ENCODE measurements at places on chromosomes 16 and 17.

GRCh38 chr17:5950878-5951277 is 119.3 kb upstream of the WSCD1 start:
- DNase-seq, result no peak

GRCh38 chr17:35898283-35899070 is 18.3 kb upstream of the CCL5 start:
- no peak for DNase-seq

- no peak for DNase-seq
Observed at GRCh38 chr17:6384481-6384880, 50.4 kb downstream of the AIPL1 start.

DNA sequence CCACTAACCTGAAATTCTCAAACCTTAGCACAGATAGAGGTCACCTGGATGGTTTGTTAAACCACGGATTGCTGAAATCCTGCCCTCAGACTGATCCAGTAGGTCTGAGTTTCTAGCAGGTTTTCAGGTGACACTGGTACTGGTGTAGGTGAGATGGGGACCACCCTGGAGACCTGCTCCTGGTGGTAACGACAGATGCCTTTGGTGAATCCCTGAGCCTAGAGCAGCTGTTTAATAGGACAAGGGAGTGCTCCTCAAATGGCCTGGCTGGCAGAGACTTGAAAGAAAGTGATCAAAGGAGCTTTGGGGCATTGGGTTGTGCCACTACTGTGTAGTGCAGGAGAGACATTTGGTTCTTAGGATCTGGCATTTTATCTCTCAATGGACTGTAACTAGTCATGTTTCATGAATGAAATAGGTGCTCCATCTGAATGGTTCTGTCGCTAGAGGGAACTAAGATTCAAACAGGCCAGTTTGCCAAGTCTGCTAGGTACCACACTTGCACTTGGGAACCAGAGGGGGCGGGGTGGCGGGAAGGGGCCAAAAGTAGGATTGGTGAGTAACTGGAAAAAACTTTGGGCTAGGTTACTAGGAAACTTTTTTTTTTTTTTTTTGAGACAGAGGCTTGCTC is 2.9 kb upstream of the IFI35 start:
- no peak for DNase-seq

- no peak for DNase-seq
Observed at GRCh38 chr17:37553401-37553966, 55.7 kb downstream of the SYNRG start.

DNA sequence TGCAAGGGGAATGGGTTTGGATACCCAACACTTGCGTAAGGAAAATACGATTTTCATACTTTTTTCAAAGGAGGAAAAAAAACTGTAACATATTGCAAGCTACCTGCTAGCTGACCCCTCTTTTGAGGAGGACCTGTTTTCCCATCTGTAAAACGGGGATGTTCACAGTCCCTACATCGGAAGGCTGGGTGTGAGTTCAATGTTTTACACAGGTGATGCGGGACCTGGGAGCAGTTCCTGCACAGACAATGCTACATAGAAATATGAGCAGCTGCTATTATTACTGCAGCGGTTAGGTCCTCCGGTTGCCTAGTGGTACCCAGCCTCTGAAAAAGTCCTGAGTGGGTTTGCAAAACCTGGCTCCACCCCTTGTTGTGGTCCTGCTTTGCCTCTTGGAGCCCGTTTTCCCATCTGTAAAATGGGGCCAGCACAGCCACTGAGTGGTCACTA is 3.5 kb downstream of the SOCS1 start:
- DNase-seq, result no peak

- no peak for DNase-seq
Observed at GRCh38 chr16:74560912-74561311, 46.0 kb downstream of the GLG1 start.

GRCh38 chr17:48307814-48308411 is 122.1 kb downstream of the SKAP1 start:
- DNase-seq, result no peak

- DNase-seq, result no peak
Observed at GRCh38 chr17:45812102-45812501, 28.0 kb downstream of the CRHR1 start.

GRCh38 chr17:68328676-68329075 is 37.4 kb downstream of the ARSG start:
- no peak for DNase-seq

GRCh38 chr17:66952681-66953629 is 11.6 kb upstream of the CACNG4 start:
- no peak for DNase-seq

DNA sequence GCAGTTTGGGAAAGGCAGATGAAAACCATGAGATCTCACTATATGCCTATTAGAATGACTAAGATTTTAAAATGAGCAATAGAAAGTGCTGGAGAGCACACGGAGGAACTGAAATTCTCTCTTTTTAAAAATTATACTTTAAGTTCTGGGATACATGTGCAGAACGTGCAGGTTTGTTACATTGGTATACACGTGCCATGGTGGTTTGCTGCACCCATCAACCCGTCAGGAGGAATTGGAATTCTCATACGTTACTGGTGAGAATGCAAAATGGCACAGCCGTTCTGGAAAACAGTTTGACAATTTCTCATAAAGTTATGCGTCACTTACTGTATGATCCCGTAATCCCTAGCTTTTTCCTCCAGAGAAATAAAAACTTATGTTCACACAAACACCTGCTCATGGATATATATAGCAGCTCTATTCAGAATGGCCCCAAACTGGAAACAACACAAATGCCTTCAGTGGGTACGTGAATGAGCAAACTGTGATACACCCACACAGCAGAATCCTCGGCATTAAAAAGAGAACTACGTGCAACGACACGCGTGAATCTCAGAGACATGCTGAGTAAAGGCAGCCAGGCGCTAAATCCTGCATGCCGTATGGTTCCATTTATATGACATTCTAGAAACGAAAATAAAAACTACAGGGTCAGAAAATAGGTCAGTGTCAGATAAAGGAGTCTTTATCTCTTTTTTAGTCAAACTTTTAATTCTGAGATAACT is 11.8 kb downstream of the PIK3R6 start:
- no peak for DNase-seq

DNA sequence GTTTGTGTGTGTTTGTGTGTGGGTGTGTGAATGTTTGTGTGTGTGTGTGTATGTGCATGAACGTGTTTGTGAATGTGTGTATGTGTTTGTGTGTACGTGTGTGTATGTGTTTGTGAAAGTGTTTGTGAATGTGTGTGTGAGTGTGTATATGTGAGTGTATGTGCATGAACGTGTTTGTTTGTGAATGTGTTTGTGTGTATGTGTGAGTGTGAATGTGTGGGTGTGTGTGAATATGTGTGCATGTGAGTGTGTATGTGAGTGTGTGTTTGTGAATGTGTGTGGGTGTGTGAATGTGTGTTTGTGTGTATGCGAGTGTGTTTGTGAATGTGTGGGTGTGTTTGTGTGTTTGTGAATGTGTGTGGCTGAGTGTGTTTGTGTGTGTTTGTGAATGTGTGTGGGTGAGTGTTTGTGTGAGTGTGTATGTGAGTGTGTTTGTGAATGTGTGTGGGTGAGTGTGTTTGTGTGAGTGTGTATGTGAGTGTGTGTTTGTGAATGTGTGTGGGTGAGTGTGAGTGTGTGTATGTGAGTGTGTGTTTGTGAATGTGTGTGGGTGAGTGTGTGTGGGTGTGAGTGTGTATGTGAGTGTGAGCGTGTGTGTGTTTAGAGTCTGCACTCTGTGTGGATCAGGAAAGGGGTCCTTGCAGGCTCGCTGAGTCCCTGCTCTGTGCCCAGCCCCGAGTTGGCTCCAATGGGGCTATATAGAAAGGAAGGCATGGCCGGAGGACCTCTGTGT is 890 bp upstream of the CD300A start:
- DNase-seq, result no peak

DNA sequence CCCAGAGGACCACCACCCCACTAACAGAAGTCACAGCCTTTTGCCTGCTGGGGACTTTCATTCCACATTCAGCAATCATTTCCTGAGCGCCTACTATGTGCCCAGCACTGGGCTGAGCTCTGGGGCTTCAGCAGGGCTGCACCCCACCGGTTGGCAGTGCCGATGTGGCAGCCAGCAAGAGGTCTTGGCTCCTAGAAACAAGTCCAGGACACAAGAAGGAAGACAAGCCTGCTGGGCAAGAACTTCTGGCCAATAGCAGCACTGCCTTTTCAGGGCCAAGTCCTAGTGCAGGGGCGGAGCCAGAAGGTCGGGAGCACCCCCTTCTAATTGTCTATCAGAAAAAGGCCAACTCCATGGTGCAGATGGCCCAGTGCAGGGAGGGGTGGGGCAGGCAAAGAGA is 13.0 kb upstream of the HOXB9 start:
- DNase-seq, result no peak

GRCh38 chr17:71251276-71251675 is 869.5 kb upstream of the SOX9 start:
- no peak for DNase-seq

DNA sequence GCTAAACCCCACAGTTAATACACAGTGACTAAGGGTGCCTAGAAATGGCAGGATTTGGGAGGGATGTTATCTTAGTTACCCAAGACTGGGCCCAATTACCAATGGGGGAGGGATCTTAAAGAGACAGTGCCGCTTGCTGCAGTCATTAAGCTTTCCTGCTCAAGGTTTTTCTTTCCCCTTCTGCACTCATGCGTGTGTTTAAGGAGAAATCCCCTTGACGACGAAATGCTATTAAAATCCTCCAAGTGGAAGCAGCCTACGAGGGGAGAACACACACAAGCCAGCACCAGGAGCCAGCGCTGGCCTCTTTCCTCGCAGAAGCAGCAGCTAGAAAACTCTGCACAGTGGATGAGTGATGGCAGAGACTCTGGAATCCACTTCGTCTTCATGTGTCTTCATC is 22.0 kb downstream of the SALL1 start:
- no peak for DNase-seq

DNA sequence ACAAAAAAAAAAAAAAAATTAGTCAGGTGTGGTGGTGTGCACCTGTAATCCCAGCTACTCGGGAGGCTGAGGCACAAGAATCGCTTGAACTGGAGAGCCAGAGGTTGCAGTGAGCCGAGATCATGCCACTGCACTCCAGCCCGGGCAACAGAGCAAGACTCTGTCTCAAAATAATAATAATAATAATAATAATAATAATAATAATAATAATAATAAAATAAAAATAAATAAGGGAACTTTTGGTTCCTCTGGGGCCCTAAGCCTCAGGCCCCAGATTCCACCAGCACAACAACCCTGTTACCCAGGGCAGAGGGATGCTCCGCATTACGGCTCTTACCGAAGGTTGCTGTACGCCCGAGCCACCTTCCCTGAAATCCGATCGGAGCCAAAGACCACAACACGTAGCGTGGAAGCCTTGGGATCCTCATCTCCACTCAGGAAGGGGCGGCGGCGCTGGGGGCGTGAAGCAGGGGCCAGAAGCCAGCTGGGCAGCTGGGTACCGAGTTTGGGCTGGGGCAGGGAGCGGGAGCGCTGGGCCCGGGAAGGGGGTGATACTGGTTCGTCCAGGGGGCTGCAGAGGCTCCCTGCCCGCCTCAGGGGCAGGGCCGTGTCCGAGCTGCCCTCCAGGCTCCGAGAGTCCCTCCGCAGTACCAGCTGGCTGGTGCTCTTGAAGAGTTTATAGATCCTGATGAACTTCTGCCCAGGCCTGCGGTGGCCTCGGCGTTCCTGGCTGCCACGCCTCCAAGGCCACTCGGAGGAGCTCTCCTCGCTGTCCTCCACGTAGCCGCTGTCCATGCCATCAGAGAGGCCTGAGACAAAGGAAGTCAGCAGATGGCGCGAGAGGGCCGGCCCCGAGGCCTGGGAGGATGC is 20.6 kb upstream of the PIK3R6 start:
- DNase-seq, result no peak

DNA sequence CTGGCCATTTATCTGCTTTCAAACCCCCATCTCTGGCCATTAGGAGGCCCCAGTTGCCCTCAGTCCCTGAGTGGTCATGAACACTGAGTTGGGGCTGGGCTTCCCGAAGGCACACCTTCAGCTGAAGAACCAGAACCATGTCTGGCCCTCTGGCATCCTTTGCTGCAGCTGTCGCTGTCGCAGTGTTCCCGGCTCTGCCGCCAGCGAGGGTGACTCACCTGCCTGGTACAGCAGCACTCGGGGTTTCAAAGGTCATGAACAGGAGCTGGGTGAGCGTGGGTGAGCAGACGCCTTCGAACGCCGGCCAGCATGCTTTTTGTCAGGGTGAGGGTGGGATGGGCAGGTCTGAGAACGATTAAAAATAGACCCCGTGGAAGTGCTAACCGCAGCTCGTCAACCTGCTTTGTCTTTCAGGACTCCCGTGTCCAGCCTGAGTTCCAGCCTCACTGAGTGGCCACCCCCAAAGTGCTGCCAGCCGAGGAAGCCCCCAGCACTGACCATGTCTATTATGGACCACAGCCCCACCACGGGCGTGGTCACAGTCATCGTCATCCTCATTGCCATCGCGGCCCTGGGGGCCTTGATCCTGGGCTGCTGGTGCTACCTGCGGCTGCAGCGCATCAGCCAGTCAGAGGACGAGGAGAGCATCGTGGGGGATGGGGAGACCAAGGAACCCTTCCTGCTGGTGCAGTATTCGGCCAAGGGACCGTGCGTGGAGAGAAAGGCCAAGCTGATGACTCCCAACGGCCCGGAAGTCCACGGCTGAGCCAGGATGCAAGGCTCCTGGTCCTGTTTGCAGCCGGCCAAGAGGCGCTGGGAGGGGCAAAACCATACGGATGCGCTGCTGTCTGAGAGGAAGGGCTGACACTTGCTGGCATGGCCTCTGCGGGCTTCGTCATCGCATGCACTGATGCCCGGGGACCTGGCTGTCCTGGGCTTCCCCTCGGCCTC is 7.6 kb downstream of the SNN start:
- no peak for DNase-seq

- no peak for DNase-seq
Observed at GRCh38 chr16:24980077-24980793, 34.9 kb downstream of the ARHGAP17 start.

- no peak for DNase-seq
Observed at GRCh38 chr17:55202896-55203295, 61.9 kb upstream of the HLF start.

All from BJ (cell line).